Astrocyte of the hippocampus (primary cell): ENCODE measurements at places on chromosomes 3 and 15.
A peak's percentile ranks its signal among the peaks of the same experiment; 100 is the strongest.

GRCh38 chr3:29695201-29695600, 414.3 kb downstream of the RBMS3 start:
- DNase-seq, result no peak

DNA sequence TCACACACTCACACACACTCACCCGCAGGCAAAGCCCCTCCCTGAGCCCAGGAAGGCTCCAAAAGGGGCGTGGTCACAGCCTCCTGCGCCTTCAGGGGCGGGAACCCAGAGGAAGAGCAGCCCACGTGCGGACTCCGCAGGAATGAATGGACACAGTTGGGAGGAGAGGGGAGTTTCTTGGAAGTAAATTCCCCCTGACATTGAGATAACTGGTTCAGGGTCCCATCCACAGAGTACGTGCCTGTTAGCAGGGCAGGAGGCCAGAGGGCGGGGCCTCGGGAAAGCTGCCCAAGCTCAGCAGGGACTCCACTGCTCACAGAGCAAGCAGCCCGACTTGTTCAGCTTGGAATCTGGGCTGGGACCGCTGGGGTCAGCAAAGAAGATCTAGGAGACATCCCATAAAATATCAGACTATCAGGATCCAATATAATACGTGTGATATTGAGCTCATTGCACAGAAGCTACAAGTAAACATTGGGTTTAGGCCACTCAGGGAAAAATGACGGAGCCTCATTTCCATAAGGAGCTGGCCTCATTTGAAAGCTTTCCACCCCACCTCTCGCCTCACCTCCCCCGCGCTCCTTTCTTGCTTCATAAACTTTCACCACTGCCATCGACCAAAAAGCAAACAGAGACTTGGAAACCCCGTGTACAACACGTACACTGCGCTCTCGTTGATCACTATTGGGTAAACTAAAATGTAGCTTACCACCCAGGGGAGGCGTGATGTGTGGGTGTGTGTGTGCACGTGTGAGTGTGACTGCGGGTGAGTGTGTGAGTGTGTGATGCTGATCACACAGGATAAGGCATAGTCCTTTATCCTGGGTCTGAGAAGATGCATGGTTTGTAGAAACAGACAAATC, 36.0 kb downstream of the TM2D3 start:
- DNase-seq, result peak; percentile 74

- DNase-seq, result no peak
Measured at GRCh38 chr3:183815951-183816475, 9.4 kb downstream of the MAP6D1 start.

DNA sequence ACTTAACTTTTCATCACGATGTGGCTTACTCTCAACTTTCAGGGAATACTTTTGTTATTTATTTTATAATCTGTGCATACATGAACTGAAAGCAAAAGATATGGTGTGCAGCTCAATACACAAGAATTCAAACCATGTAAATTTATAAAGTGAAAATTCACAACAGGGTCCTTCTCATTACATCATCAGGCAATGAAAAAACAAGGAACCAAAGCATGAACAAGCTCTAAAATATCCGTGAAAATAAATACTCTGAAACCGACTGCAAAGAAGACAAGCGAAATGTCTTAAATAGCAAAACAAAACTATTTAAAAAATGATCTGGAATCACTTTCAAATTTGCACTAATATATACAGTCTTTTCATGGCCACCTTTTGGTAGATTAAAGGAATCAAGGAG, 28.9 kb downstream of the GNB5 start:
- no peak for DNase-seq

- DNase-seq, result no peak
Measured at GRCh38 chr3:146625186-146625775, 20.1 kb upstream of the PLSCR5 start.

DNA sequence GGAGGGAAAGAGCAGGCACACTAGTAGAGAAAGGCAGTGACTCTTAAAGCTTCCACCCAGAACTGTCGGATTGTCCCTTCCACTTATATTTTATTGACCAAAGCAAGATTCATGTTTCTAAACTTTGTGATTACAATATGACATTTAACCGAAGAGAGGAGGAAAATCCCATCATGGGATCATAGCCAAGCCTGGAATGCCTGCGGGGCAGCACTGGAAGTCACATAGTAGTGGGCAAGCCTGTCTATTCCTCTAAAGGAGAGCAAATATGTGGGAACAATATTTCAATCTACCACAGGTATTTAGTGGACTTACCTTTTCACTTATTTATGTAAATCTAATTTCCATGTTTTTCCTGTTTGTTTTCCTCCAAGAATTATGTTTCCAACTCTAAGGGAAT, 3.8 kb upstream of the TMOD3 start:
- DNase-seq, result no peak

- DNase-seq, result no peak
Measured at GRCh38 chr3:119364401-119364800, 70.2 kb downstream of the ARHGAP31 start.

- DNase-seq, result no peak
Measured at GRCh38 chr15:64161688-64162477, 939 bp downstream of the PPIB start.

DNA sequence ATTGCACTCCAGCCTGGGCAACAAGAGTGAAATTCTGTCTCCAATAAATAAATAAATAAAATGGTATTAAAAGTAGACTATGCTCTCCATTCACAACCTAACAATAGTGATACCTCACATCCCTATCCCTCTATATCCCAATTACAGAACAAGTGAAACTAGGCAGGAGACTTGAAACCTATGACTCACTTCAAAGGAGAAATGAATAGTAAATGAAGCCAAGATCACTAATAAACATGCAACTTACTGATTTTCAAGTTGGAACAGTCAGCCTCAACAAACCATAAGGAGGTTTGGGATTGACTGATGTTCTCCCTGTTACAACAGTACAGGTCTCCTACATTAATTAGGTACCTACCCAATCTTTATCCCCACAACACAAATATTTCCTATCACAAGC, 103.4 kb downstream of the GSK3B start:
- peak; percentile 43 for DNase-seq

DNA sequence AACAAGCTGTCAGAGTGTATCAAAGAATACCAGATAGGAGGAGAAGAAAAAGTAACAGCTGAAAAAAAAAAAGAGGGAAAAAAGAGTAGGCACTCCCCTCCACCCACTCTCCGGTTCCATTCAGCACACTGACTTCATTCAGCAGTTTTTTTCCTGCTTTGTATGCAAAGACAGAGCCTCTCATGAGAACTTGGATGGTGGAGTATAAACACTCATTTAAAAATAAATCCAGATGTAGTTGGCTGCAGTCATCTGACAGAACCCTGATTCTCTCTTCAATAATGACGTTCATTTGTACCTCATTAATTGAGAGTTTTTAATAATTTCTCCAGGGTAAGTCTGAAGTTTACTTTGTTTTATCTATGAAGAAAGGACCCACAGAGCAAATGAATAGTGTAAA, 81.0 kb downstream of the TMEM108 start:
- DNase-seq, result no peak

- no peak for DNase-seq
Measured at GRCh38 chr3:72332036-72332435, 516.2 kb downstream of the SHQ1 start.

DNA sequence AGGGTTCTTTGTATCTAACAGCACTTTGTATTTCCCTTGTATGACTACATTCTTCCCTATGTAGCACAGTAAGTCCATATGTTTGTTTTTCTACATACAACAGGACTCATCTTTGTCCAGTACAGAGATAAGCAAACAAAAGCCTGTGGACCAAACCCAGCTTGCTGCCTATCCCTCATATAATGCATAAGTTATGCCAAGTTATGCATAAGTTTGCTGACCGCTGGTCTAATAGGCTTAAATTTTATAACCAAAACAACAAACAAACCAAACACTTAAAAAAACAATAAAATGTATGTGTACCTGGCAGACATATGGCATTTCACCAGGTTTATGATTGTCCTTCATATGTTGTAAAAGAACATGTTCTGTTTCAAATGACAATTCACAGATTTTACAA, 56.0 kb downstream of the ZNF280D start:
- no peak for DNase-seq

- no peak for DNase-seq
Measured at GRCh38 chr3:79125313-79125984, 642.3 kb downstream of the ROBO1 start.

DNA sequence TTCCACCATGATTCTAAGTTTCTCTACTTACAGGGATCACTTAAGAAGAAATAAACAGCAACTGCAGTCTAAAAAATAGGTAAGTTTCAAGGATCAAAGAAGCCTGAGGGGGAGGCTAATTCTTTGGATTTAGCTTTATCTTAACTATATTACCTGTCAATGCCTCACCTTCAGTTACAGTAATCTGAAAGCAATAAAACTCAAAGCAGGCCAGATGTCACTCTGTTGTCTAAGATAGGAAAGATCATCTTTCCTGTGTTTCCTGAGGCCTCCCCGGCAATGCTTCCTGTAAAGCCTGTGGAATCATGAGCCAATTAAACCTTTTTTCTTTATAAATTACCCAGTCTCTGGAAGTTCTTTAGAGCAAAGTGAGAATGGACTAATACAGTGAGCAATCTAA, 60.2 kb downstream of the NPTN start:
- DNase-seq, result no peak

DNA sequence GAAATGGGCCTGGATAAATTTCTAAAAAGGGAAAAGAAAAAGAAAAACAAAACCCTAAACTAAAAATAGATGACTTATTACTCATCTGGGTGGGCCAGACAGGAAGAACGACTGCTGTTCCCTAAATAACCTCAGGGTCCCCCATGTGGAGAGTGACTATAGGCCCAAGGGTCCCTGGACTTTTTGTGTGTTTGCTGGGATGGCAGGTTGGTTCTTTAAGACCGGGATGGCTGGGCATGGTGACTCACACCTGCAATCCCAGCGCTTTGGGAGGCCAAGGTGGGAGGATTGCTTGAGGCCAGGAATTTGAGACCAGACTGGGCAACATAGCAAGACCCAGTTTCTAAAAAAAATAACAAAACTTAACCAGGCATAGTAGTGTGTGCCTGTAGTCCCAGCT, 43.8 kb upstream of the TRA2B start:
- DNase-seq, result no peak

DNA sequence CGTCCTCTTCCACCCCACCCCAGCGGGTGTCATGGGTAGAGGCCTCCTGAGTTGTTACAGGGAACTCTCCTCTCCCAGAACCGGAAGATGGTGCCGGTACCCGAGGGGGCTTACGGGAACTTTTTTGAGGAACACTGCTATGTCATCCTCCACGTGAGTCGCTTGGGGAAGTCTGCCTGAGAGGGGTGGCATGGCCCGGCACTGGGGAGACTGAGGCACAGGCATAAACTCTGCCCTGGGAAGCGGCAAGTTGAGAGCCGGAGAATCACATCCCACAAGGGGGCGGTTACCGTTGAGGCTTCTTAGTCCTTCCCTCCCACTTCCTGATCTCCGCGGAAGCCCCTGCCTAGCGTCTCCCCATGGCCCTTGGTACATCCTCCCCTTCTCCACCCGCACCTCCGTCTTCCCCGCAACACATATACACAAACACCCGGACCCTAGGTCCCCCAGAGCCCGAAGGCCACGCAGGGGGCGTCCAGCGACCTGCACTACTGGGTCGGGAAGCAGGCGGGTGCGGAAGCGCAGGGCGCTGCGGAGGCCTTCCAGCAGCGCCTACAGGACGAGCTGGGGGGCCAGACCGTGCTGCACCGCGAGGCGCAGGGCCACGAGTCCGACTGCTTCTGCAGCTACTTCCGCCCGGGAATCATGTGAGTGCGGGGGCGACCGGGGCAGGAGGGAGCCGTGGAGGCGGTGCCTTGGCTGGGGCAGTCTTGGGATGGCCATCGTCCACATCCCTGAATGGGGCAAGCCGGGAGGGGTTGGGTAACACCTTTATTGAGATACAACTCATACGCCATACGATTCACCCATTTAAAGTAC, 3.4 kb downstream of the VILL start:
- peak; percentile 73 for DNase-seq

DNA sequence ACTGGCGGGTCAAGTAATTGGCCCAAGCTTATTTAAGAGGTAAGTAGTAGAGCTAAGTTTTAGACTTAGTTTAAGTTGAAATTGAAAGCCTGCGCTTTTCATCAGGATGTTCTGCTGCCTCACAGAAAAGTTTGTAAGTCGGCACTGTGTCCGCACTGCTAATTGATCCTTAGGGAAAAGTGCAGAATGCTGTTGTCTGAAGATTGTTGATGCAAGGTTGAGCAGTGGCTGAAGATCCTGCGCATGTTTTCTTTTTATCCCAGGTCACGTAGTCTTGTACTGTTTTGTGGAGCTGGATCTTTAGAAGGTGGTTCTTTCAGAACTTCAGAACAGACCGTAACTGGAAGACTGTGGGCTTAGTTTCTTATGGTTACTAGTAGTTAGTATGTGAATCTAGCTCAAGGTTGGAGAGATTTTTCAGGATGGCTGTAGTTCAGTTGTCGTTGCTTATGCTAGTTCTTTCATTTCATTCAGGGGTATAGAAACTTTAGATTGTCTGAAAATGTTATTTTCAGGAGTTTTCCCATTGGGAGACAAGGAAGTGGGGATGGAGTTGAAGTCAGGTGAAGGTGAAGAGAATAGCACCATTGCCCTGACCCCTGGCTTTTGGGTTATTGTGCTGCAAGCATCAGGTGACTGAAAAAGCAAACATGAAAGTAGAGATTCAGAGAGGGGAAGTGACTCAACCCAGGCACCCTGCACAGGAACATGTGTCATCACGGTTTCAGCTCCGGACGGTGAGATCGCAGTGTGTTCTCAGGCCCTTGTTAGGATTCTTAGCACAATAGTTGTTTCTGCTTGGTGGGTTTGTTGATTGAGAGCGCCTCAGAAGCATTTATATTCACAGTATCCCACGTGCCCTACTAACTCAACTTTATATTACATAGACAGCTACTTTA, 32.8 kb downstream of the AKAP13 start:
- peak; percentile 86 for DNase-seq

GRCh38 chr3:136196064-136196400, at the start of gene MSL2:
Gene MSL2, minus strand, starts transcription at chr3:136196335. Its CDS starts 1,222 bp downstream, at chr3:136195113.
- no peak for DNase-seq

GRCh38 chr3:161558236-161558635, 61.6 kb downstream of the OTOL1 start:
- peak; percentile 89 for DNase-seq

- peak; percentile 87 for DNase-seq
Measured at GRCh38 chr15:98873441-98874218, 134.0 kb downstream of the PGPEP1L start.

GRCh38 chr3:5275529-5275928, 88.0 kb downstream of the EDEM1 start:
- peak; percentile 96 for DNase-seq

- DNase-seq, result no peak
Measured at GRCh38 chr3:40339871-40340270, 30.4 kb downstream of the EIF1B start.

- no peak for DNase-seq
Measured at GRCh38 chr3:111326144-111326995, 215.6 kb upstream of the CD96 start.

GRCh38 chr3:12759693-12760565, 870 bp upstream of the TMEM40 start:
- no peak for DNase-seq

GRCh38 chr3:132009241-132009640, 25.6 kb downstream of the CPNE4 start:
- peak; percentile 14 for DNase-seq

DNA sequence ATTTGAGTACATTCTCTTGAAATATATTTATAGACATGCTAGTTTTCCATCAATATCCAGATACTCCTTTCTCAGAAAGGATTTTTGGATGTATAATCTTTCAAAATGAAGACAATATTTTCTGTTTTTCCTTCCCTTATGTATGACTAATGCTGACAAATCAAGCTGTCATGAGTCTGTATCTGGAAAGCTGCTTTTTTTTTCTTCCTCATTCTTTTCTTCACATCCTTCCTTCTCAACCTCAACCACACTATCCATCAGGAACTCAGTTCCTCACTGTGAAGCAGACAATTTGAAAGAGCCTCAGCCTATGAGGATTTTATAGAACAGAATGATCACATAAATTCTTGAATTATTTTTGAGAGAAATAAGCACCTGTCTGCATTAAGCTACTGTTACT, 335.9 kb upstream of the EPHA6 start:
- DNase-seq, result no peak
